ENCODE measurements at places on chromosomes 1 and 21.

DNA sequence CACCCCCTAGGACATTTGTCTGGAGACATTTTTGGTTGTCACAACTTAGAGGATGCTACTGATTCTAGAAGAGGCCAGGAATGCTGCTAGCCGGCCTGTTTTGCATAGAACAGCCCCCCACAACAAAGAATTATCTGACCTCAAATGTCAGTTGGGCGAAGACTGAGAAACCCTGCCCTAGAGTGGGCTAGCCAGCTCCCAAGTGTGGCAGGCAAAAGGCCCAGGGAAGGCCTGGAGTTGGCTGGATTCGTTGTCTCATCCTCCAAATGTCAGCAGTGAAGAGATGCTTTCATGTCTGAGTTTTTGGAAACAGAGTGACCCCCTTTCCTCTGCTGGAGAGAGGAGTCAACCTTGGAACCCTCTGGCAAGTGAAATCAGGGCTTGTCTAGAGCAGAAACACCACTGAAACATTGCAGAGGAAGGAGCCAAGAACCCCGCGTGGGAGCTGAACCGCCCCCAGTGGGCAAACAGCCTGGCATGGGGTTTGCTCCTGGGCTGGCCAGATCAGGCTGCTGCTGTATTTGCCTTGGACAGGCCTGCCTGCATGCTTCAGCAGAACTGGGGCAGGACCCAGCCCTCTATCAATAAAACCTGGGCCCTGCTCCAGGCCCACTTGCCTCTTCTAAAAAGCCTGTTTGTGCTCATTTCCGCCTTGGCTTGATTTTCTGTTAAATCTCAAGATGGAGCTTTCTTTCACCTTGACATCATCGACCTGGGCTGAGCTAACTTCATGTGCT, 32.9 kb downstream of the RASSF5 start:
- peak; percentile 89 for DNase-seq

DNA sequence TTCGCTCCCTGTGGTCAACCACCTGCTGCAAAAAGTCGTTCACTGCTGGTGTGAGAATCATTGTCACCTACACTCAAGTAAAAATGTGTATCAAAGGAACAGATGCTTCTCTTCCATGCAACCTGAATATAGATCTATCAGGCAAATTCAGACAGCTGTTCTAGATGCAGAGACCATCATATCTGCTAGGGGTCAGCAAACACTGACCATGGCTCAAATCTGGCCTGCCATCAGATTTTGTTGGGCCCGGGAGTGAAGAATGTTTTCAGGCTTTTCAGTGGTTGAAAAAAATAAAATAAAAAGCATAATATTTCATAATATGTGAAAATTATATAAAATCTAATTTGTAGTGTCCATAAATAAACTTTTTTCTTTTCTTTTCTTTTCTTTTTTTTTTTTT, 199.6 kb downstream of the RGS7 start:
- DNase-seq, result no peak

- no peak for DNase-seq
Measured at GRCh38 chr1:169513208-169513607, 27.5 kb upstream of the SLC19A2 start.

DNA sequence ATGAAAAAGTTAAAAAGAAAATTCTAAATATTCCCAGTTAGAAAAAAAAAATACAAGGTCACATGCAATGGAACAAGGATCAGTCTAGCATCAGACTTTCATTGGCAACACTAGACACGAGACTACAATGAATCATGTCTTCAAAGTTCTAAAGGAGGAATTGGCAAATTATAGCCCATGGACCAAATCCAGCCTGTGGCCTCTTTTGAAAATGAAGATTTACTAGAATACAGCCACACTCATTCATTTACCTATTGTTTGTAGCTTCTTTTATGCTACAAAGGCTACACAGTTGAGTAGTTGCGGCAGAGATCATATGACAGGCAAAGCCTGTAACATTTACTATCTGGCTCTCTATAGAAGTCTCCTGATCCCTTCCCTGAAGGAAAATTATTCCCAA, 71.4 kb downstream of the MRPL39 start:
- no peak for DNase-seq

- no peak for DNase-seq
Measured at GRCh38 chr1:173997791-173998190, 24.4 kb downstream of the RC3H1 start.

DNA sequence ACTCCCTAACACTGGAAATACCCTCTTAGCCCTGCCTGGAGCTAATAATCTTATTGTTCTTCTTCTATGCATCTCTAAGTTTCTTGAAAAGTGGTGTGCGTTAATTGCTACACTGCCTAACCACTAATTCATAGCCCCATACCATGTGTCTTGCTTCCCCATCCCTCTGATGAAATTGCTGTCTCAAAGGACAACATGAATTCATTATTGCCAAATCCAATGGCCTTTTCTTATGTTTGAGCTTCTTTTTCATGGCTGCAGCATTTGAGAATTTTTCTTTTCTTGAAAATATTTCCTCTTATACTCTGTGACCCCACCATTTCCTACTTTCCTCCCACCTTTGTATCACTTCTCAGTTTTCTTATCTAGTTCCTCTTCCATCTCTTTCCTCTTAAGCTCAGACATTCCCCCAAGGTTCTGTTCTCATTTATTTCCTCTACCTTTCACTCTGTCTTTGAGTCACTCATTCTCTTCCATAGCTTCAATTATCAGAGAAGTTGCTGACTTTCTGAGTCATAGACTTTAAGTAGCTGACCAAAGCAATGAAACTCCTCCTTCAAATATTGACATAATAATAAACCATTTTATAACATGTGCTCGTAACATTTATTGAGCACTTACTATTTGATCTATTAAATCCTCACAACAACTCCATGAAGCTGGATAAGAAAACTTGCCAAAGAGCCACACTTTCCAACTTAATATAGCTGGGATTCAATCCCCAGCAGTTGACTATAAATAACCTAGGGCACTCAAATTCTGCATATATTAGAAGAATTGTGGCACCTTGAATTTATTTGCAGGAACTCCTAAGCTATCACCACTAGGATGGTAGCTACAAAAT, 35.5 kb upstream of the ATP6V1G3 start:
- no peak for DNase-seq

DNA sequence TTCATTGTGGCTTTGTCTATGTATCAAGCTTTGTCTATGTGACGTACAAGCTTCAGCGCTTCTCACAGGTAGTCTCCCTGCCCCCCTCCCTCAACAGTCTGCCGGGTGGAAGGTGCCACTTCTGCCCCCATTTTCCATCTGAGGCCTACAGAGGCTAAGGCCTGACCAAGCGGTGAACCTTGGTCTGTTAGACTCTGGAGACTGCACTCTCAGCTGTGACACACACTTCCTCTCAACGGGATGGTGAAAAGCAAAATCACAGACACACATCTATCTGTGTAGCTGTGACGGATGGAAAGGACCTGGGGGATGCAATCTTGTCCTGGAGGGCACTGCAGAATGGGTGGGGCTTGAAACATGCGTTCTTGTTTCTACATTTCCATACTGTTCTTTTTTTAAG, 152.9 kb upstream of the EDN2 start:
- DNase-seq, result no peak

- DNase-seq, result no peak
Measured at GRCh38 chr1:171206978-171207355, 21.9 kb downstream of the FMO2 start.

- no peak for DNase-seq
Measured at GRCh38 chr1:114758256-114758832, 560 bp upstream of the CSDE1 start.
